ENCODE measurements at places on chromosomes 11 and 22.

DNA sequence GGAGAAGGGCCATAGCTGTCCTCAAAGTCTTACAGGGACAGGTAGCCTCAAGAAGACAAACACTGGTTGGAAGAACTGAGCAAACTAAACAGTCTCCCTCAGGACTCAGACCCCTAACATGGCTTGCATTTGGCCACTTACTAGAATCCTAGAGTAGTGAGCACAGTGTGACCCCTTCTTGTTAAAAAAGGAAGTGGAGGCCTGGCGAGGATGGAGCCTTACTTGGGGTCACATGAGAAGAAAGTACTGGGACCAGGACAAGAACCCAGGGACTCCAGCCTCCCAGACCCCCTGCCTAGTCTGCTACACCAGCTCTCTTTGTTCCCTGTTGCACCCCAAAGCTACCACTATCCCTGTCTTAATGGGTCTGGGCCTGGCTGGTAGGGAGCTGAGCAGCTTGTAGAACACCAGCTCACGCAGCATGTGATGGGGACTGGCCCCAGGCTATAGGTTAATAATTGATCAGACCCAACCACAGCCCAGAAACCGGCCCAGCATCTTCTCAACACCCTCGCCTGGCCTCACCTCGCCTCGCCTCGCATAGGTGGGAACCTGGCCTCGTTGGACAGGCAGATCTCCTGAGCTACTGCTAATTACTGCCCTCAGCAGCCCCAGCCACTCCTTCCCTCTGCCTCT, 17.6 kb downstream of the DGAT2 start:
- DNase-seq = no peak

DNA sequence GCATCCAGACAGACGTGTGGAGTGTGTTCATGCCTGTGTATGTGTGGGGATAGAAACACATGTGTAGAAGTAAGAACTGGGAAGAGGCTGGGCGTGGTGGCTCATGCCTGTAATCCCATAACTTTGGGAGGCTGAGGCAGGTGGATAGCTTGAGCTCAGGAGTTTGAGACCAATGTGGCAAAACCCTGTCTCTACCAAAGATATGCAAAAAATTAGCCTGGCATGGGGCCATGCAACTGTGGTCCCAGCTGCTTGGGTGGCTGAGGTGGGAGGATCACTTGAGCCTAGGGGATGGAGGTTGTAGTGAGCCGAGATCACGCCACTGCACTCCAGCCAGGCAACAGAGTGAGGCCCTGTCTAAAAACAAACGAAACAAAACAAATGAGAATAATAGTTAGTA, 1166.6 kb downstream of the TBC1D22A start:
- no peak for DNase-seq

- no peak for DNase-seq
These were observed 108.3 kb downstream of the PTPRJ start for GRCh38 chr11:48088682-48089050.

GRCh38 chr22:36197065-36197440, 4.6 kb downstream of the APOL4 start:
- DNase-seq = no peak

DNA sequence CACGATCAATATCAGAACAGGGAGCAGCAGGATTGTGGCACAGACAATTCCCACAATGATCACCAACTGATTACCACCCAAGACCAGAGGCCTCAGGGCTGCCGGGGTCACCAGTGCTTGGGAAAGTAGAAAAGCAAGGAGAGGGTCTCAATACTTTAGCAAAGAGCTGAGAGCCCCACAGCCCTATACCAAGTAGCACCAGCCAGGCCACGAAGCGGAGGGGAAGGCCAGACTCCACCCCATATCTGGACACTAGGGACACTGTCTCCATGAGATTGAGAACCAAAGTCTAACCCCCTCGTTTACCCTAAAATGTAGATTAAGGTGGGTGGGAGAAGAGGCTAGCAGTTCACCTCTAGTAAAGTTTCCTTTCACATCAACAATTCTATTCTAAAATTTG, 24.1 kb upstream of the SCN2B start:
- DNase-seq = no peak

- DNase-seq = no peak
These were observed at the start of gene KRTAP5-4 for GRCh38 chr11:1622086-1622485. TSS of gene KRTAP5-4 (minus strand) at chr11:1622138. CDS start at chr11:1622093, 45 bp downstream.

- no peak for DNase-seq
These were observed 928 bp downstream of the FBXO7 start for GRCh38 chr22:32475468-32476010.

- no peak for DNase-seq
These were observed 138.2 kb downstream of the NECTIN1 start for GRCh38 chr11:119590651-119591351.

- DNase-seq = no peak
These were observed 194.6 kb downstream of the INSC start for GRCh38 chr11:15309296-15309695.

- DNase-seq = no peak
These were observed 39.0 kb downstream of the RRAS2 start for GRCh38 chr11:14320020-14320419.

GRCh38 chr11:80722629-80723028, 1281.8 kb upstream of the TENM4 start:
- no peak for DNase-seq

DNA sequence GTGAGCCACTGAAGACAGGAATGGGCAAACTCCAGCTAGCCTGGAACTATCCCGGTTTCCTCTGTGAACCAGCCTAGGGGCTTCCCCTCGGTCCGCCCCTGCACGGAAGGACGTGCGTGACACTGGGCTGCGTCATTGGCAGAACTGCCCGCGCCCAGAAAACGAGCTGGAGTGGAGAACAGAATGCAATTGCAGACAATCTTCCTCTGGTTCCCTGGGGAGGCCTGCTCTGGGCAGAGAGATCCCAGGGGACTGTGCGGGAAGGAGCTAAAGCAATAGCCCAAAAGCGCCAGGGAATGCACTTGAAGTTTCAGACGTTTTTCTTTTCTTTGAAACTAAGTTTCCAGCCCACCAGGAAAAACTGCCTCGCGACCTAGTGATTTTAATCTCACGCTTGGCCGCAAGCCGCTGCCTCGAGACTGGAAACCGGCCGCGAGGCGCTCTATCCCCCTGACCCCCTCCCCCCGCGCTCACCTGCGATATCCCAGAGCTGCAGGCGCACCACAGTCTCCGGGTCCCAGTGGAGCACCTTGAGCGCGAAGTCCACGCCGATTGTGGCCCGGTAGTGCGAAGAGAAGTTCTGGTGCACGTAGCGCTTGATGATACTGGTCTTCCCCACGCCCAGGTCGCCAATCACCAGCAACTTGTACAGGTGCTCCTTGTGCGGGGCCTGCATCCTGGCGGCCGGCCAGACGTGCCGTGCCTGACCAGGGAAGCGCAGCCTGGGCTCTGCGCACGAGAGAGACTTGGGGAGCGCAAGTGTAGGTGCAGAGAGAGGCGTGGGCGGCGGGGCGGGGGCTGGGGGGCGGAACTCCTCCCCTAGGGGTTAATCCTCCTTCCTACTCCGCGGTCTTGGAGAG, at the start of gene RAB38:
TSS of gene RAB38 (minus strand) at position 735 of the 860 bp plus-strand sequence. CDS start at position 676, 59 bp downstream.
- peak; percentile 57 for DNase-seq

DNA sequence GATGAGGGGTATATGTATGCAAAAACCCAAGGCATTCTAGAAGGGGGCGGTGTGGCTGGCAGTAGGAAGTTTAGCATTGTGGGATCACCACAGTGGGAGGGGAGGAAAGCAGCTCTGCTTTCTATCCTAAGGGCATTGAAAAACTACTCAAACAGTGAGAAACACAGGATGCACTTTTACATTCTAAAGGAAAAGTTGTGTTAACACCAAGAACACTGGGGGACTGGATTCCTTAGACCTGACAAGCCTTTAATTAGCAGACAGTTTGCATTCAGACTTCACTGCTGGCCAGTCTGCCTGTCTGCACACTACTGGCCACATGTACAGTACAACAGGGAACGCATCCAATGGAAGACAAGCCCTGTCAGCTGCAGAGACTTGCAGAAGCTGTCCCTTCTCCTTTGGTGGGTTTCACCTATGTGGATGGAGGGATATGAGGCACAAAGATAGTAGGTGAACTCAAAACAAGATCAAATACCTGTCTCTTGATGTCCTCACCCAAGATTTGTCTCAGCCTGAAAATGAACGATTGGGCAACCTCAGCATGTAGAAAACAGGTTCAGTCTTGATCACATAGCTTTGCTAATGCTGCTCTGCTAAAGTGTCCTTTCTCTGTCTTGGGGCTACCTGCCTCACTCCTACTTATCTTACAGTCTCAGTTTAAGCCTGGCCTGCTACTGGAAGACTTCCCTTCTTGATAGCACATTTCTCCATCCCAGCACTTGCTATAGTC, 64.8 kb downstream of the TENM4 start:
- DNase-seq = no peak

DNA sequence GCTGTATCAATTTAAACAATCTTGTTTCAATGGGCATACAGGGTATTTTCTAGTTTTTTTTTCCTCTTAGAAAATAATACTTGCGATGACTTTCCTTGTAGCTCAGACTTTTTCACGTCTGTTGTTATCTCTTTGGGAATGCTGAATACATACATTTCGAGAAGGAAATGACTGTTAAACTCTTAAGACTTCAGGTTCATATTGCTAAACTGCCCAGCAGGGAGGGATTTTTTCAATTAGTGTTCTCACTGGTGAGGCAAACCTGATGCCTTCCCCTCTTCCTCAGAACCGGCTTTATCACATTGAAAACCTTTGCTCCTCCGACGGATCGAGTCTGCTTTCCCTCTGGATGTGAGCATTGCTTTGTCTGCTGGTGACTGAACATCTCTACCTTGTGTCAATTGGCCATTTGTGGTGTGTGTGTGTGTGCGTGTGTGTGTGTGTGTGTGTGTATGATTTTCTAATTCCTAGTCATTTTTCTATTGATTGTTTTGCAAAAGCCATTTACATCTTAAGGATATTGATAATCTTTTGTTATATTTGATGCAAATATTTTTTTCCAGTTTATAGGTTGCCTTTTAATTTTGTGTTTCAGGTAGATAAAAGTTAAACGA, 6.6 kb downstream of the NEAT1 start:
- no peak for DNase-seq
